Ascending aorta (tissue), 2 donors: ENCODE measurements at places on chromosomes 4 and X.
A peak's percentile ranks its signal among the peaks of the same experiment; 100 is the strongest.

DNA sequence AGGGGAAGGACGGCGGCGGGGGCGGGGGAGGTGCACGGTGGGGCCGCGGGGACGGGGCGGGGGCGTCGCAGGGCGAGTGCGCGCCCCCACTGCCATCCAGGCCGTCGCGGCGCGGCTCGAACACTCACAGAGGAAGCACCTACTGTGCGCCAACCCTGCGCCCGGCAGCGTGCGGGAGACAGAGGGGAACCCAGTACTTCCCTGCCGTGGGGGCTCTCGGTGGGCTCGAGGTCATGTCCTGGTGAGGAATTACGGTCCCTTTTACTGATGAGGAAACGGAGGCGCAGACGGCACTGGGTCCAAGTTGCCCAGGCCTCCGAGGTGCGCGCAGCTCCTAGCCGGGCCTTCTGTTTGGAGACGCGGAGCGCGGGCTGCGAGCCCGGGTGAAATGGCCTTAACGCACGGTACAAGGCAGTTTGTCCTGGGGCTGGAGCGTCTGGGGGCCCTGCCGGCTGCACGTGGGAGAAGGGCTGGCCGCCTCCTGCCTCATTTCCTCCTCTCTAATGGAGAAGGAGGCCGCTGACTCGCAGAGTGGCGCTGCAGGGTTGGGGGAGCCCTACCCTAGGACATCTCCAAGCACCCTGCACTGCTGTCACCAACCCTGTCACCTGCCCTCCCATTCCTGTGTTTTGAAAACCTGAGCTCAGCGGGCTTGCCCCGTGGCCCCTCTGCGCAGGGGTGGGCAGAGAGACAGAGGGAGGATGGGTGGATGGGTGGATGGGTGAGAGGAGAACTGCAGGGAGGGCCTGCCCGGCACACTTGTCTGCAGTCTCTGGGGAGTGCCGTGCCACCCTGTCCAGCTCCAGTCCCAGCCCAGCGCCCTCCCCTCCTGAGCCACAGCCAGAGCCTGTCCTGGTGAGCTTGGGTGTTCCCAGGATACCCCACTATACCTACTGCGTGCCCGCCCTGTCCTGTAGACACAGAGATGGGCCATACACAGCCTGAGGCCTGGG lies 106.0 kb downstream of the ADRA2C start:
- DNase-seq = no peak

DNA sequence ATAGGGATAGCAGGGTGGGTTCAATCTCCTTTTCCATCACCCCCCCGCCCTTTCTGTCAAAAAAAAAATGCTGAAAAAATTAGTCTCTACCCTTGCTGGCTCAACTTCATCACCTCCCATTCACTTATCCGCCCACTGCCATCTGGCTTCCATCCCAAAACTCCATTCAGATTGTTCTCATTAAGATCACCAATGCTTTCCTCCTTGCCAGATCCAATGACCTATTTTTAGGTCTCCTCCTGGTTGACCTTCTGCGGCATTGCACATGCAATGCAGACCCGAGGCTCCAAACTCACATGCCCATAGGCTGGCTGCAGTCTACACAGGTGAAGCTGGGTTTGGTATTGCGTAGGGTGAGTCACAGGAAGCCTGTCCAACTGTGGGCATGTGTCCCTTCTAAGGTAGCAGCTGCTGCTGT lies 21.1 kb upstream of the STIM2 start:
- no peak for DNase-seq

GRCh38 chrX:9917861-9918260 lies 49.3 kb upstream of the CLDN34 start:
- DNase-seq = no peak

DNA sequence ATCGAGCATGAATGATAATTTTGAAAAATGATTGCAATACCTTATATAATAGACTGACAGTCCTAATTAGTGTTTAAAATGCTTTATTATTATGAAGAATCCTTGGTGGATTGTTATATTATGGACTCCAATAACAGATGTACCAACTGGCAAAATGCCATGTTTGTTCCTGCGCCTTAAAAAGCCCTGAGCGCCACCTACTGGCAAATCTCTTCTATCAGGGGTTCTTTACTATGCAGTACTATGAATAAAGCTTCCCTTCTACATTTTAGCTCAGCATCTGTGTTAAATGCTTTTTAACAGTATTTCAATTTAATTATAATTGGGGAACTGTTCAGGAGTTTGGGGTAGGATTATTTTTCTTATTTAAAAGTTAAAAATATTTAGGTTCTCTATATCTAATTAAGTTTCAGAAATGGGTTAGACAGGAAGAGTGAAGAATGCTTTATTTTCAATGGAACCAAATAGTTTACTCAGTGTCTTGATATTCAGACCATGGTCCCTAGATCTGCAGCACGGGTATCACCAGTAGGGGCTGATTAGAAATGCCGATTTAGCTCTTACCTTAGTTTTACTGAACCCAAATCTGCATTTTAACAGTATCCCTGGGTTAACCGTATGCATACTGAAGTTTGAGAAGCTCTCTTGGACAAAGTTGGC lies 20.0 kb downstream of the CFAP97 start:
- DNase-seq = peak; percentile 93

DNA sequence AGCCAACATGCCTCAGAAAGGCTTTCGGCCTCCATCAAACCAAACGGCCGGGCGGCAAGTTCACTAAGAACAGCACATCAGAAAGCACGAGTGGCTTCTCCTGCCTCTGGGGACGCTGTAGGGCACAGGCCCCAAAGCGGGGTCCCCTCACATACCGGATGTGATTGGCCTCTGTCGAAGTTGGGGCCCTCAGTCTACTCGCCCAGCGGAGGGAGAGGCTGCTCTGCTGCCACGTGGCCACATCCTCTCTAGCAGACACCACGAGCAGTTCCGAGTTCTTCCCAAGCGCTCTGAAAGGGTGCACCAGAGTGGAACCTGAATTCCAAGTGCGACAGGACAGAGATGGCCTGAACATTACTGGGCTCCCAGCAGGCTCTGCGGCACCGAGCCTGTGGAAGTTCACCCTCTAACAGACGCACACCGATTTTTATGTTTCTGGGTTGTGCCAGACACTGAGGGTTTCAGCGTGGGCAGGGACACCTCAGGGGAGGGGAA lies 21.1 kb downstream of the NOP14 start:
- DNase-seq = no peak

- no peak for DNase-seq
Measured at GRCh38 chrX:9644335-9644734, 121.3 kb downstream of the GPR143 start.

- no peak for DNase-seq
Measured at GRCh38 chr4:6162885-6163284, 37.5 kb downstream of the JAKMIP1 start.

DNA sequence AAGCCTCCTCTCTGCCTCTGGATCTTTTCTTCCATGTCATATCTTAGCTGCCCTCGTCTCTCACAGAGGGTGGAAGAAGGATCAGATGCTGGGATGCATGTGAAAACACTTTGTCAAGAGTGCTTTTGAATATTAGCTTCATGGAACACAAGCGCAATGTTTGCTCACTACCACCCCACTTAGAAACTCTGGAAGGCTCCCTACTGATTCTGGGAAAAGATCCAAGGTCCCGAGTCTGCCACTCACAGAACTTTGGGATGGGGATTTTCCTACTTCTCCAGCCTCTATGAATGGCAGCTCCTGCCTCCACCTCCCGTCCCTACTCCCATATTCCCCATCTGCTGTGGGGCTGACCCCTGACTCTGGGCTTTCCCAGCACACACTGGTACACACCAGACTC lies 40.2 kb upstream of the CRMP1 start:
- no peak for DNase-seq

- no peak for DNase-seq
Measured at GRCh38 chrX:124895947-124896346, 423.7 kb upstream of the TEX13C start.

GRCh38 chr4:68216501-68216900 lies 29.0 kb downstream of the TMPRSS11B start:
- no peak for DNase-seq

DNA sequence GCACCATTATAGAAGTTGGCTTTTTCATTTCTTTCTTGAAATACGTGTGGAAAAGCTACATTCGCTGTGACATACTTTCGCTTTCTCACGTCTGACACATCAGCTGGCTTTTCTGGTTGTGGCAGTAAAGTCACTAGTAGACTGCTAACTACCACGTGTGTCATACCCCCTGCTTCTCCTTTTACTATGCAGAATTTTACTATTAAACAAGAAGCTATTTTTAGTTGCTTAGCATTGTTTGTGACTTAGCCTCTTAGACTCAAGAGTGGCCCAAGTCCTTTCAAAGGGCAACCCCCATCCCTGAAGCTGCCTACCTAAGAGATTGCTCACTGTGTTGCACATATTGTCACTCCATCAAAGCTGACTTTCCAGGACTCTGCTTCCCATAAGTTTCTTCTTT lies 2.1 kb upstream of the IL2 start:
- no peak for DNase-seq

DNA sequence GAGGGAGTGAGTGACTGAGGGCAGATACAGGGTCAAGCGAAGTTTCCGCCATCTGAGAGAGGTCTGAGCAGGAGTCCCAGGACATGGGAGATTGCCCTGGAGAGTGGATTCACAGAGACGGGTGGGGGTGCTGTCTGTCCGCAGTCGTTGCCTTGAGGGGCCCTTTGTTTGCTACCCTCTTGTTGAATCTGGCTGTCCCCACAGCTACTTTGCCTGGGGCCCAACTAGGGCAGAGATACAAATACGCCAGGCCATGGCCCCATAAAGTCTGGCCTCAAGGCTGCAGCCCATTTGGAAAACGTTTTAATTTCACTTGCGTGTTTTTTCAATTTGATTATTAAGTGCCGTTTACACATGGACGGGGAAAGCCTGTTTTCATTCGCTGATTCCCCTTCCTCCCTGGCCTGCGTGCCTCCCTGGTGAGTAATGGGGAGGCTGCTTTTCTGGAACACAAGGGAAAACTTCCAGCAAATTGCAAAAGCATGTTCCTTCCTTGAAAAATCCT lies 134.4 kb downstream of the SMIM20 start:
- DNase-seq = no peak

DNA sequence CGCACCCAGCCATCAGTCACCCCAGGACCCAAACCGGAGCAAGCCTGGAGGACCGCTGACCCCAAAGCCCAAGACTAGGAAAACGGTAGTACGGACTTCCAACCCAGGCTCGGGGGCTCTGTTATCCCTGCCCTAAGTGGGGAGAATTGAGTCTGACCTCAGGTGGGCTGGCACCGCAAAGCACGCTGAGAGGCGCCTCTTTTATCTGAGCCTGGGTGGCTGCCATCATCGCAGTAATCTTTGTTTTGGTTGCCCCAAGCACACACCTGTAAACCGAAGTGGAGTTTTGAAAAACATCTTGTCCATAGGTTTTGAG lies 894 bp upstream of the SH3RF1 start:
- DNase-seq = no peak

GRCh38 chr4:82842593-82842992 lies 44.0 kb upstream of the SCD5 start:
- no peak for DNase-seq

DNA sequence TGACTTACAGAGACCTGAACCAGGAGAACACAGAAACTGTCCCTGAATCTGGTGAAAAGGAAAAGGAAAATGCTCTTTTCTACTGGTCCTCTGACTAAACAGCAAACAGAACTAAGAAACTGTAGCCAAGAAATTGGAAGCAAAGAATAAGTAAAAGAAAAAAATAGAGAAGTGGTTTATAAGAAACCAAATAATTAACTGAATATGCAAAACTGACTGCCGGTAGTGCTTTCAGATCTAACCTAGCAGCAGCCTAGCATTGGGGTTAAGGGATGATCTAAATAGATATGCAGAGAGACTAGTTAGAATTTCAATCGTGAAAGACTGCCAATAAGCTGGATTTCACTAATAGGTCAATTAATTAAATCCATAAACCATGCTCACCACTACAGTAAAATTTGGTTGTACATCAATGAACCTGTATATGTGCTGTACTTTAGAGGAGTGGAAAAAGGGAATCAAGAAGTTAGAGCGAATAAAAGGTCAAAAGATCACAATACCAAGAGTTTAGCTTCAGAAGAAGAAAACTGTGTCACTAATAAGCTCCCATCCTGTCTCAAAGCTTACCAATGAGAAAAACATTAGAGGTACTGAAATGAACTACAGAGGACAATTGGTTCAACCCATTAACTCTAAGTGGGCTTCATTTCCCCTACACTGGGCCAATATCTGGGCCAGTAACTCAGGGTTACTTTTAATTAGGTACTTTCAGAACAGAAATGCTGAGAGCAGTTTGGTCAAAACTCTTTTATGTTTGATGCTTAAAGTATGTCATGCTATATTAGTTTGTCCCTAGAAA lies 53.6 kb downstream of the KLHL13 start:
- no peak for DNase-seq

DNA sequence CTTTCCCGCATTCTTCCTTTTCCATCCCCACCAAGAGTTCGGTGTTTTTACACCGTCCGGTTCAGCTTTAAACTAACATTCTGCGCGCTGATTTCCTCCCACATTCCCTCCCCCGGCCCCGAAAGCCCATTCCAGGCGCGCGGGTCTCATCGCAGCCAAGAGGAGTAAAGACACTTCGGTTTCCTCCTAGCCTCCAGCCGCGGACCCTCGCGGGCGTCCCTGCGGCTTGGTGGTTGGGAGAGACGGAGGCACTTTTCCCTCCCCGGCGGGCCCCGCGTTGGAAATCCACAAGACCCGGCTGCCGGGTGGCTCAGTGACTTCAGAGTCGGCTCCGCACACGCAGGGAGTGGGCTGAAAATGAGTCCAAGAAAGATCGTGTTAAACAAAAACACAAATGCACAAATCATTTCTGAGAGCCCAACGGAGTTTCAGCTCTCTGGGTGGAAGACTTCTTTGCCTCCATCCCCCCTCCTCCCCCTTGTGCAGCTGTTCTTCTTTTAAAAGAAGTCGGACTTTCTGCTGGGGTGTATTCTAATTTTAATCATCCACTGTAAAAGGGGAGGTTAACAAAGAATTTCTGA lies 2.0 kb upstream of the ARX start:
- DNase-seq = no peak

- no peak for DNase-seq
Measured at GRCh38 chr4:113397114-113397701, 347.8 kb downstream of the ANK2 start.

DNA sequence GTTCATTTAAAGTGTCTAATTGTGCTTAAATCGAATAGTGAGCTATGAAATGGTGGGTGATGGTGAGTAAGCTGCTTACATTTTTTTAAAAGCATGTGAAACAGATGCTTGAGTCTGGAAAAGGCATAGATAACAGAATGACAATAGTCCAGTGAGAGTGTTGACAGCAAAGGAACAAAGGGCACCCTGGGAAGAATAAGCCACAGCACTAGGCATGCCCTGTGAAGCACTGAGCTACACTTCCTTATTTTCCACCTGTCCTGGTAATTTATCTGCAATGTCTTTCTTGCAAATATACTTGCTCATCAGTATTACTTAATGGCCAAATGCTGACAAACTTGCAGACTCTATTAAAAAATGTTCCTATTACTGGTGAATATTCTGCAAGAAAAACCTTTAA lies 168.7 kb downstream of the PRDM5 start:
- DNase-seq = no peak

DNA sequence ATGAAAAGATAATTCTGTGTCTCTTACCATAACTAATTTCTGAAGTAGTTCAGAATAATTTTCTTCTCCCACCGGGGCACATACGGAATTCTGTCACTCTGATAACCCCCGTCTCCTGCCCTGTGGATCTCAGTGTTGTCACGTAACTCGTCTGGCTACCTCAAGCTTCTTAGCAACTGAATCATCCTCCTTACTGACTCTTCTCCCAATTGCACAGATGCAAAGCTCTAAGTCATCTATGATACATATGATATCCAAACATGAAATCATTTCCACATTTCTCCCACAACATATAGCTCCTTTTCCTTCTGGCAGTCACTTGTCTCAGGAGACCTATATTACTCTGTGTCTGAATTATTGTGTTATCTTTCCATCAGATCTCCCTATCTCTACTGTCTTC lies 1043.1 kb upstream of the TENM3 start:
- DNase-seq = no peak

GRCh38 chr4:93346840-93347239 lies 481.7 kb upstream of the ATOH1 start:
- no peak for DNase-seq
